Activated effector memory CD4-positive, alpha-beta T cell treated with Interleukin-2 at 50 U/mL for 16 hours (primary cell): ENCODE measurements at places on chromosomes 7 and 10.

DNA sequence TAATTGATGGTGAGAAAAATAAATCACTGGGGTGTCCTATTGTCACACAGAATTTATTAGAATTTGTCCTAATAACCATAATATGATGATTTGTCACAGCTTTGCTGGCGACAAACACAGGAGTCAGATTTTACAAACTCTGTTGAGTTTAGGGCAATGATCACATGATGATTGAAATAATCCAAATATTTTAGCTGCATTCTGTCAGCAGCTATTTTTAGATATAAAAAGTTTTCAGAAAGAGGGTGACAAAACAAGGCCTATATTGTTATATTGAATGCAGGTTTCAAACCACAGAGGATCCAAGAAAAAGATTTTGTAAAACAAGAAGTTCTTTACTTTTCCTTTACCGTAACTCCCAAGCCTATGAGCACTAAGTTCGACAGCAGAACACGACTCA, 178.8 kb downstream of the ADAM12 start:
- DNase-seq: no peak

DNA sequence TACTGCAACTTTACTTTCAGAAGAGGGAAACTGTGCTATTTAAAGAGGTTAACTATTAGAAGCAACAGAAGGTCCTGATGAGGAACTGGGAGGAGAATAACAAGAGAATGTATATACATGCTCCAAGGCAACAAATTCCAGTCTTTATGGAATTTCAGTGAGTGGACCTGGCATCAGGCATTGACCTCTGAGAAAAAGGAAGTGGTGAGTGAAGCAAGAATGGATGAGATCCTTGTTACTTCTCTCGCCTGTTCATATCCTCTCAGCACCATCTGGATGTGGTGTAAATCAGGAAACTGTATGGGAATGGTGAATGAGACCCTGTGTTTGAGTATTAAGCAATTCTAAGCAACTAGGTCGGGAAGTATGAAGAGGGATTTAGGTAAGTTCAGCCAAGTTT, 30.3 kb upstream of the KBTBD2 start:
- no peak for DNase-seq

GRCh38 chr10:80946957-80947726, 409.4 kb downstream of the SH2D4B start:
- DNase-seq: no peak

GRCh38 chr7:47689558-47689957, 107.6 kb upstream of the TNS3 start:
- DNase-seq: no peak

DNA sequence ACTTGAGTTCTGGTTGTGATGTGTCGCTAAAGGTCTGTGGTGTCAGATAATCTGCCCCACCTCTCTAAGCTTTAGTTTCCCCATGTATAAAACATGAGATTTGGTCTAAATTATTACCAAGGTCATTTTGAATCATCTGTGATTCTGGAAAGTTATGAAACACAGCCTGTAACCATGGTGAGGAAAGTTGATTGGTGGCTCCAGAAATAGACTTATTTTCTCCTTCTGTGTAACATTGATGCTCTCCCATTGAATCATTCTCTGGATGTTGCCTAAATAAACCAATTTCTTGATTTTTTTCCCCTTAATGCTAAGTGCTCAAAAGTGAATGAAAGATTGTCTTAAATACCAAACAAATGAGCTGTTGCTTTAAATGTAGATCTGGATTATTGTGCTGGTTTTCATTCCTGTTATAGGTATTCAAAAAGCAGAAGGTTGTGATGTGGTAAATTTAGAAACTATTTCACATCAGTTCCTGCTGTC, 30.0 kb upstream of the PCGF5 start:
- no peak for DNase-seq

DNA sequence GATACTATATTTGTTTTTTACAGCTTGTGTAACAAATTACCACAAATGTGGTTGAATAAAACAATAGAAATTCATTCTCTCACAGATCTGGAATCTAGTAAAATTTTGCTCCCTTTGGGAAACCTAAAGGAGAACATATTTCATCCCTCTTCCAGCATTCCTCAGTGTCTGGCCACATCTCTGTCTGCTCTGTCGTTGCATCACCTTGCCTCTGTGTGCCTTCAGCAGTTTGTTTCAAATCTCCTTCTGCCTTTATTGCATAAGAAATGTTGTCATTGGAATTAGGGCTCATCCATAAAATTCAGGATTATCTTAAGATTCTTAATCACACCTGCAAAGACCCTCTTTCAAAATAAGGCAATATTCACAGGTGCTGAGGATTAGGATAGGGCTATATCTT, 14.5 kb downstream of the OR2A14 start:
- no peak for DNase-seq

- DNase-seq: no peak
These were observed 468.0 kb downstream of the PARD3 start for GRCh38 chr10:34347131-34347530.

GRCh38 chr7:158303121-158303520, 284.5 kb downstream of the PTPRN2 start:
- no peak for DNase-seq

GRCh38 chr10:116141855-116142254, 131.2 kb downstream of the GFRA1 start:
- DNase-seq: no peak

DNA sequence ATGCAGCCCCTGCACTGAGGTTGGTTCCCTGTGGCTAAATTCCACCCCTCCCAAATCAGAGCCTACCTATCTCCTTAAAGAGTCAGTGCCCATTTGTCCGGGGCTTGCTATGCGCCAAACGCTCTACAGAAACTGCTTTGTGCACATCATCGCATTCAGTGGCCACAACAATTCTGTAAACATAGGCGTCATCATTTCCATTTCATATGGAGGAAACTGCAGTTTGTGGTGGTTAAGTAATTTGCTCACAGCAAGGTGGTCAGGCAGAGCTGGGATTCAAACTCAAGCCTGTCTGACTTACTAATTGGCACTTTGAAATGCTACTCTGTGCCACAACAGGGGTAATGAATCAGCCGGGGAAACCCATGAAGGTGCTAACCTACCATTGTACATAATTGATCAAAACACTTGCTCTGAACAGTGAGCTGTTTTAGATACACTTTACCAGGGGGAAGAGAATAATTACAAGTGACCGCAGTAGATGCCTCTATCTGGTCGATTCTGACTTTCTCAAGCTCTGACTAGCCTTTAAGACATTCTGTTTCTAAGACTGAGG, 775.5 kb downstream of the LRMDA start:
- DNase-seq: no peak
